D721Med (cell line): ENCODE measurements at places on chromosomes 11 and 22.
A peak's percentile ranks its signal among the peaks of the same experiment; 100 is the strongest.

GRCh38 chr11:70644343-70645060 is 246.2 kb downstream of the CTTN start:
- no peak for DNase-seq

GRCh38 chr11:63813563-63814382 is 517 bp downstream of the SPINDOC start:
- DNase-seq: peak; percentile 59

GRCh38 chr11:17159441-17159840 is 48.3 kb downstream of the PIK3C2A start:
- DNase-seq: no peak

GRCh38 chr11:133525976-133526375 is 6.3 kb downstream of the OPCML start:
- DNase-seq: no peak

GRCh38 chr22:49755631-49756001 is 72.1 kb downstream of the BRD1 start:
- DNase-seq: no peak
